ENCODE measurements at places on chromosomes 16 and 17.

- peak; percentile 28 for DNase-seq
Observed at GRCh38 chr17:66165537-66166123, 26.3 kb downstream of the CEP112 start.

DNA sequence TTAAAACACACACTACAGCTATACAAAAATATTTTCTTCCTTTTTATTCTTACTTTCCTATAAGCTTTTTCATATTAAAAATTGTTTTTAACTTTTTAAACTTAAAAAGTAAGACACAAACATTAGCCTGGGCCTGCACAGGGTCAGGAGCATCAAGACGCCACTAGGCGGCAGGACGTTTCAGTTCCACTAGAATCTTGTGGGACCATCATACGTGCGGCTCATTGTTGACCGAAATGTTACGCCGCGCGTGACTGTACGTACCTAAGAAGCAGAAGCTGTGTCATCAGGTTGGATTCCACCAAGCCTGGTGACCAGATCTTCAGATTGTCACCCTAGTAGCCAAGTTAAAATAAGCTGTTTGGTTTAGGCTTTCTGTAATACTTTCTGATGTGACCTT, 47.1 kb downstream of the USP10 start:
- no peak for DNase-seq

- no peak for DNase-seq
Observed at GRCh38 chr17:62098623-62099231, 33.6 kb upstream of the MED13 start.

DNA sequence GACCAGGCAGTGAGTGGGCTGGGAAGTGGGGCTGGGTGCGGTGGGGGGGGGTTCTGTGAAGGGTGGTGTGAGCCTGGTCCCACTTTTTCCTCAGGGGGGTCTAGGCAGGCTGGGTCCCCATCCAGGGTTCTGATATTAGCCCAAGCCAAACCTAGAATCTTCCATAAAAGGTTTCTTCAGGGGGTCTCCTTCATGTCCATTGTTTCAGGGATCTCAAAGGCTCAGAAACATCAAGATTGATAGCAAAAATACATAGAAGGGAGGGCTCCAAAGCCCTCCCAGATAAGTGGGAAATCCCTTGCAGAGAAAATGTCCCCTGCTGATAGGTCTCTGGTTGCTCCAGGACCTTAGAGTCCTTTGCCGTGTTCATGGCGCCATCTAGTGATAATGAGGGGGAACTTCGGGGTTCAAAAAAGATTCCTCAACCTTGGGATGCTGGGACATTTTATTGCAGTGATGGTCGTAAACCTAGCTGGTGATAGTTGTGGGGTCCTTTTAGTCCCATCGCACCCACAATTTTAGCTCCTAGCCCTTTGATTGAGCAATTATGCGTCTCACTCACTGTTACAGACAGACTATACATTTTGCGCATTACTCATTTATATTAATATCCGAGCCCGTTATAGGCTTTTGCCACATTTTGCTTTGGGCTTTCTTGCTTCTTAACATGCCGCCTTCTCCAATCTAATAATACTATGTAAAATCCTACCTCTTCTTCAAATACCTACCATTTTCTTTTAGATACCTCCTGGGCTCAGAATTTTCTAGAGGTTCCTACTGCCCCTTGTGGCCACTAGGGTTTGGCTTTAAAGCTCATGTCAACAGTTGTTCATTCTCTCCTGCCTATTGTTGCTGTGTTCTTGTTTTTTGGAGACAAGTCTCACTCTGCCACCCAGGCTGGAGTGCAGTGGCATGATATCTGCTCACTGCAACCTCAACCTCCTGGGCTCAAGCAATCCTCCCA, 35.1 kb downstream of the IGF2BP1 start:
- peak; percentile 31 for DNase-seq

DNA sequence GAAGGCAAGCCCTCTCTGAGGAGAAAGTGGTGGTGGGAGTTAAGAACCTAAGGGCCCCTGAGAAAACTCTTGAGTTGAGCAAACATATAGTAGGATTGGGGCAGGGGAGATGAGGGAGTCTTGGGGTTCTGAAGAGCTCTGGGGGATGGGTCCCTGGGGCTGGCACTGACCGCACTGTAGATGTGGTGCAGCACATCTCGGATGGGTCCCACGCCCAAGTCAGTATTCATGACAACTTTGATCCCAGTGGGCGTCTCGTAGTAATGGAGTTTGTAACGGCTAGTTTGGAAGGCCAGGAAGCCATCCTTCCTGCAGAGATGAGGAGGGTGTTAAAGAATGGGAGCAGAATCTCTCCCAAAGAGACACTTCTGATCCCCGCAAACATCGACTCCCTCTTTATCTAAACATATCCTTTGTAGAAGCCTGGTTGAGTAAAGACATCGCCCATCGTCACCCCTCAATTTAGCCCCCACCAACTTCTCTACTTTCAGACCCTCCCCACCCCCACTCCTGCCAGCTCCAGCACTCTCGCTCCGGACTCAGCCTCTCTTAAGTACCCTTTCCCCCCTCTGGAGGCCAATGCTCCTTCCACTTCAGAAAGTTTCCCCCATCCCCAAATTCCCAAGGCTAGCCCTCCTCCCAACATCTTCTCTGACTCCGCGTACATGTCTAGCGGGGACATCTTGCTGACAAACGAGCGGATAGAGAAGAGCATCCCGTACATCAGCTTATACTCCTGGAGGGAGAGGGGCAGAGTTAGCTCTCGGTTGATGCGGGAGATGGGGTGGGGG, 710 bp downstream of the TRAPPC1 start:
- DNase-seq, result no peak

DNA sequence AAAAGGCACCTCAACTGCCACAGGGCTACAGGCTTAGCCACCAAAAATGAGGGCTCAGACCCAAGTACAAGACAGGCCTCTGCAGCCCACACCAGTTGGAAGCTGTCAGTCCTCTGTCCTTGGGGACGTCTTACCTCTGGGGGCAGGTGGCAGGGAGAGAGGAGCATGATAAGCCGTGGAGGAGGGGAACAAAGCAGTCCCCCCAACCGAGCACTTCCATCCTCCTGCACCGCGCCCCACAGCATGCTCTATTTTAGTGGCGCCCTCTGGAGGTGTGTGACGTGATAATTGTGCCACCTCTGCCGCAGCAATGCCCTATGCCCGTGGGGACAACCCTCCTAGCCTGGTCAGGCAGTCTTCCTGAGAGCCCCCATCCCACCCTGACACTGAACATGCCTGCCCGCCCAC, 13.6 kb downstream of the G6PC3 start:
- DNase-seq, result no peak

GRCh38 chr16:79395591-79395990, 204.9 kb downstream of the MAF start:
- DNase-seq, result no peak

DNA sequence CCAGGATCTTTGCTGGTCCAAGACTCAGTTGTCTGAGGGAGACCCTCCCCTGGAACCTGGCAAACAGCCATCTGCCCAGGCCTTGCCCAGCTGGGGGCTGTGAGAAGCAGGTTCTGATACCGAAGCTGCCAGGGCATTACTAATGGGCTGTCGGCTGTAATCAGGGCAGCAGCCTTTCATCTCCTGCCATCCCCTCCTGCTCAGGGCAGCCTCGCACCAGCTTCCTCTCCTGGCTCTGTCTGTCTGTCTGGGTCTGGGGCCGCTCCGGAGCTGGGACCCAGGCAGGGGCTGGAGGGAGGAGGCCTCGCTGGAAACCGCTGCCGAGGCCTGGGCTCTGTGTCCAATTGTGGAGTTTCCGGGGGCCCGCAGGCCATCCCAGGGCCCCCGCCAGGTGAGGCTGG, 21.6 kb upstream of the BRD7 start:
- no peak for DNase-seq

- DNase-seq, result no peak
Observed at GRCh38 chr17:65662196-65662595, 100.7 kb upstream of the AXIN2 start.

DNA sequence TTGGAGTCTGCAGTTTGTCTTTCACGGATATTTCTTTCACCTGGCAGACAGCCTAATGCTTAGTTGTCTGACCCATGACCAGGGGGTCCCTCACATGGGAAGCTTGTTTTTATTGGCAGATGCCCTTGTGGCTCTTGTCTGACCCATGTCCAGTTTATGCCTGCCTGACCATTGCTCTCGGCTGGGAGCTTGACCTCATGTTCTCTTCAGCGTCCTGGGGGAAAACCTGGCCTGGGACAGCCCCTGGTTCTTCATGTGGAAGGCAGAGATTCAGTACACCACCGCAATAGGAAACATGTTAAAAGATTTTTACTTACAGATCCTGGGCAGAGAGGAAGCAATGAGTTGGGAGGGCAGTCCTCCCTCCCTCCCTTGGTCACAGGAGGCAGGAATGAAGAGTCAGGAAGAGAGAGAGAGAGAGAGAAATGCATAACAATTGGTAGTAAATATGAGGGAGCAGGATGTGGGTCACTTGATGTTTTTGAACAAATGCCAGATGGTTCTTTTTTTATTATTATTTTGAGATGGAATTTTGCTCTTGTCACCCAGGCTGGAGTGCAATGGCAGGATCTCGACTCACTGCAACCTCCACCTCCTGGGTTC, 302.7 kb upstream of the MYOCD start:
- DNase-seq, result no peak

- no peak for DNase-seq
Observed at GRCh38 chr16:86391984-86392383, 118.3 kb upstream of the FOXF1 start.

DNA sequence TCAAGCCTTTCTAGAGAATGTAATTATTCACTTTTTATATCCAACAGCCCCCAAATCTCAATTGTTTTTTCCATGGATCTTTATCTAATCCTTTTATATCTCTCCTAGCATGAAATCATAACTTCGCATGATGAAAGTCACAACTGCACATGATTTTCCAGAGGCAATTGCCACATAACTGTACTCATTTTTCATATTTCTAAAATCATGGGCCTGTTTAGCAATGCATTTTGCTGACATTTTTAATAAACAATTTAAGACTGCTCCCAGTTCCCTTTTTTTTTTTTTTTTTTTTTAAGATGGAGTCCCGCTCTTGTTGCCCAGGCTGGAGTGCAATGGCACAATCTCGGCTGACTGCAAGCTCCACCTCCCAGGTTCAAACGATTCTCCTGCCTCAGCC, 83.5 kb downstream of the VMP1 start:
- DNase-seq, result no peak

- DNase-seq, result no peak
Observed at GRCh38 chr16:50591800-50592771, 43.9 kb downstream of the NKD1 start.

DNA sequence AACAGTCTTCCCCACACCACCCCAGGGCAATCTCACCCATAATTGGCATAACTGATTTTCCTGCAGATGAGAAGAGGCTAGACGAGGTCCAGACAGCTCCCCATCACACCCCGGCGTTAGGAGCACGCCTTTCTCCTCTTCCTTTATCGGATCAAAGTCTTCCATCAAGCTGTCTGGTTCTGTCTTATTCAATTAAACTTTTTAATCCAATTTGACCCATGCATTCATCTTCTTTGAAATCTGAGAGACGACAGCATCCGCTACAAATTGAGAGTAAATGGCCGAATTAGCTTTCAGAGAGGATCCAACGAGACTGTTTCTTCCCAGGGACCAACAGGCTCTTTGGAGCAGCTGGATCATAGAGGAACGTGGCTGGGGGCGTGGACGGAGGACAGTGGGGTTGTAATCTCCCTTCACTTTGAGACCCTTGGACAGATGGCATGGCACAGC, 44.4 kb upstream of the GPRC5B start:
- no peak for DNase-seq

- DNase-seq, result no peak
Observed at GRCh38 chr17:41651625-41652460, 27.5 kb upstream of the KRT17 start.

GRCh38 chr17:72465191-72466024, 344.6 kb downstream of the SOX9 start:
- no peak for DNase-seq

GRCh38 chr17:34579017-34579946, at the start of gene TMEM132E:
Gene TMEM132E, plus strand, starts transcription at chr17:34579582. Its CDS starts 1,495 bp downstream, at chr17:34581077.
- DNase-seq, result no peak

GRCh38 chr16:65222536-65222935, 100.7 kb upstream of the CDH11 start:
- DNase-seq, result no peak

Data from effector memory CD8-positive, alpha-beta T cell (primary cell).